ENCODE measurements at places on chromosomes 7 and 10. TPM values are rescaled to one million over a fixed set of nuclear protein-coding genes. Genes with fewer than 3 reads are reported as not detected.

GRCh38 chr10:104735036-104735756, 94.1 kb downstream of the SORCS3 start:
- H3K4me3 ChIP-seq: no peak overlapping the region
- no peaks in the 10 kb centered on the region for H3K36me3 ChIP-seq
- H3K27me3 ChIP-seq: peaks cover 12% of the 10 kb centered on the region
- no peak overlapping the region for H3K27ac ChIP-seq
- DNase-seq: no peak
- no peaks in the 10 kb centered on the region for H3K4me1 ChIP-seq

- peak overlapping the region; percentile 74 for H3K4me3 ChIP-seq
- H3K27me3 ChIP-seq: no peaks in the 10 kb centered on the region
- peaks cover 63% of the 10 kb centered on the region for H3K36me3 ChIP-seq
- peak overlapping the region; percentile 92 for H3K27ac ChIP-seq
- peaks cover 44% of the 10 kb centered on the region for H3K4me1 ChIP-seq
These were observed 6.3 kb upstream of the PILRB start for GRCh38 chr7:100351657-100352058.

- peaks cover 10% of the 10 kb centered on the region for H3K27me3 ChIP-seq
- no peak overlapping the region for H3K4me3 ChIP-seq
- peaks cover 5% of the 10 kb centered on the region for H3K4me1 ChIP-seq
- H3K36me3 ChIP-seq: no peaks in the 10 kb centered on the region
- H3K27ac ChIP-seq: no peak overlapping the region
These were observed 72.4 kb downstream of the AUTS2 start for GRCh38 chr7:69670701-69671100.

GRCh38 chr10:131860806-131861440, 39.9 kb upstream of the PPP2R2D start:
- H3K36me3 ChIP-seq: no peaks in the 10 kb centered on the region
- H3K27me3 ChIP-seq: peaks cover 10% of the 10 kb centered on the region
- no peak for DNase-seq

- H3K4me1 ChIP-seq: peaks cover 16% of the 10 kb centered on the region
- no peaks in the 10 kb centered on the region for H3K27me3 ChIP-seq
- H3K36me3 ChIP-seq: no peaks in the 10 kb centered on the region
These were observed 53.0 kb upstream of the RPA3 start for GRCh38 chr7:7771452-7771851.

- no peak for DNase-seq
- H3K36me3 ChIP-seq: no peaks in the 10 kb centered on the region
- H3K27me3 ChIP-seq: peaks cover 77% of the 10 kb centered on the region
- H3K4me1 ChIP-seq: peaks cover 13% of the 10 kb centered on the region
These were observed 8.0 kb upstream of the CELF2 start for GRCh38 chr10:11009471-11010308.

GRCh38 chr7:13037216-13037615, 349.8 kb downstream of the ARL4A start:
- DNase-seq: no peak
- H3K4me1 ChIP-seq: no peaks in the 10 kb centered on the region
- peaks cover 2% of the 10 kb centered on the region for H3K27me3 ChIP-seq
- no peaks in the 10 kb centered on the region for H3K36me3 ChIP-seq

GRCh38 chr7:74722153-74722552, 51.7 kb upstream of the NCF1 start:
- no peak for DNase-seq
- H3K27ac ChIP-seq: no peak overlapping the region
- H3K4me1 ChIP-seq: peaks cover 6% of the 10 kb centered on the region
- H3K4me3 ChIP-seq: no peak overlapping the region
- H3K27me3 ChIP-seq: no peaks in the 10 kb centered on the region

- no peaks in the 10 kb centered on the region for H3K36me3 ChIP-seq
- peaks cover 31% of the 10 kb centered on the region for H3K27me3 ChIP-seq
- no peak overlapping the region for H3K4me3 ChIP-seq
- peaks cover 44% of the 10 kb centered on the region for H3K4me1 ChIP-seq
- DNase-seq: no peak
- peak overlapping the region; percentile 45 for H3K27ac ChIP-seq
These were observed 4.3 kb upstream of the IL6 start for GRCh38 chr7:22722536-22723180.

DNA sequence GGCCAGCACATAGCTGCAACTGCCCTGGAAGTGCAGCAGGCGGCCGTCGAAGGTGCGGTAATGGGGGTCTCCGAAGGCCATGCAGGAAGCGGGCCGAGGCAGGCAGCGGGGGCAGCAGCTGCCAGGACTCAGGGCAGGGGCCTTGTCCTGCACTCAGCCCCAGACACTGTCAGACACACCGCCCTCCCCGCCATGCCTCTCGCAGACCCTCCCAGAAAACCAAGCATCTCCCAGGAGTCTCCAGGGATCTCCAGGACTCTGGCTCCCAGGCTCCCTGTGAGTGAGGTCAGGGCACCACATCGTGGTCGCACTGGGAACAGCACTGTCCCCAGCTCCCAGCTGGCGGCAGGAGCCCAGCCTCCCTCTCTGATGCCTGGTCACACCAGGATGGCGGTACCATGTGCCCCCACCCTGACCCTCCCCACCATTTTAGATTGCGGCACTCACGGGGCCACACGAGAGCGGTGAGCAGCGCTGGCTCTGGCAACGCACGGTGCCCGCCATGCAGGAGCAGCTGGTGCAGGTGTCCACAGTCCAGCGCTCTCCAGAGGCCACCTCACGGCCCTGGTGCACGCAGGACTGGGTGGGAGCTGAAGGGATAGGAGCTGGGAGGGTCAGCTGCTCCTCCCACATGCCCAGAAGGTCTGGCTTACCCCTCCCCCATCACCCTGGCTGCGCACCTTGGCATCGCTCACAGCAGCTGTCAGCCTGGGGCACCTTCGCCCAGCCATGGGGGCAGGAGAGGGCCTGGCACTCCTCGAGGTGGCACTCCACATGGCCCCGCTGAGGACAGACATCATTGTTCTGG, 17.5 kb downstream of the ATP6V1F start:
- no peak overlapping the region for H3K4me3 ChIP-seq
- peaks cover 20% of the 10 kb centered on the region for H3K4me1 ChIP-seq
- H3K27me3 ChIP-seq: no peaks in the 10 kb centered on the region
- H3K27ac ChIP-seq: no peak overlapping the region
- DNase-seq: no peak

DNA sequence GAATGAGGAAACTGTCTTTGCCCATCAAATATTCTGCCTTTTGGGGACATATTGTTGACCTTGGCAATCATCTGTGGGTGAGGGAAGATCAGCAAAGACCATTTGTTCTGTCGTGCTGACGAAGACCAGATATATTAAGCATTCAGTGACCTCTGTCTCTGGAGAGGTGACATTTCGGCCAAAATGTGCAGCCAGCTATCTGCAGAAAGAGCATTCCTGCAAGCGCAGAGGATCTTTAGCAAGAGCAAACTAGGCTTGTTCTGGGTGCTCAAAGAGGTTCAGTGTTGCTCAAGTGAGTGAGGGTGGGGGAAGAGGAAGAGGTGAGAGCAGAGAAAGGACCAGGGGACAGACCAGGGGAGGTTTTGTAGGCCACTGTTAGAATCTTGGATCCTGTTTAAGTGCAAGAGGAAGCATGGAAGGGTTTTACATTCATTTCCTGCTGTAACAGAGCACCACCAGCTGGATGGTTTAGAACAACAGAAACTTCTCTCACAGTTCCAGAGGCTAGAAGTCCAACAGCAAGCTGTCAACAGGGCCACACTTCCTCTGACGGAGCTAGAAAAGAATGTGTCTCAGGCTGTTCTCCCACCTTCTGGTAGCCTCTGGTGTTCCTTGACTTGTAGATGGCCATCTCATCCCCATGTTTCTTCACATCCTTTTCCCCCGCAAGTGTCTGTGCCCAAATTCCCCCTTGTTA, 11.2 kb downstream of the C10orf120 start:
- H3K4me1 ChIP-seq: no peaks in the 10 kb centered on the region
- no peak for DNase-seq
- H3K27ac ChIP-seq: no peak overlapping the region
- H3K27me3 ChIP-seq: peaks cover 12% of the 10 kb centered on the region
- no peaks in the 10 kb centered on the region for H3K36me3 ChIP-seq

GRCh38 chr10:109317746-109318366, 605.5 kb downstream of the XPNPEP1 start:
- H3K27ac ChIP-seq: no peak overlapping the region
- H3K36me3 ChIP-seq: no peaks in the 10 kb centered on the region
- H3K4me3 ChIP-seq: no peak overlapping the region
- no peaks in the 10 kb centered on the region for H3K27me3 ChIP-seq

GRCh38 chr7:31633467-31633866, 53.5 kb upstream of the PPP1R17 start:
- H3K27me3 ChIP-seq: no peaks in the 10 kb centered on the region
- H3K4me1 ChIP-seq: no peaks in the 10 kb centered on the region
- no peak for DNase-seq
- H3K4me3 ChIP-seq: no peak overlapping the region

- H3K27ac ChIP-seq: peak overlapping the region; percentile 96
- H3K36me3 ChIP-seq: peaks cover 71% of the 10 kb centered on the region
- DNase-seq: no peak
- peaks cover 57% of the 10 kb centered on the region for H3K4me1 ChIP-seq
These were observed 8.0 kb downstream of the SAR1A start for GRCh38 chr10:70162151-70162891.

DNA sequence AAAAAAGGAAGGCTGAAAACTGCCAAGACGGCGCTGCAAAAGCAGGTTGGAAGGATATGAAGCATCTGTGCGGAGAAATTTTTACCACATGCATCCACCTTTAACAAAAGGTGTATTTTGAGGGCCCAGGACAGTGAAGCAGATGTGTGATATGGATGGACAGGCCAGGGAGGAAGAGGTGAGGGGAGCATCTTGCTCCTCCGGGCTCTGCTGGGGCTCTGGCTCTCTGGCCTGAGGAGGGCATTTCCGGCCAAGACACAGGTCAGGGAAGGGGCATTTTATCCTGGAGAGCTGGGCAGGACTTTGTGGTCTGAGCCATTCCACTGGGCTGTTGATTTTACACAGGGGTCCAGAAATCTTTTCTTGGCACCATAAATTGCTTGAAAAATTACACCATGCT, 175.1 kb downstream of the ZMYND11 start:
- no peak overlapping the region for H3K4me3 ChIP-seq
- H3K36me3 ChIP-seq: no peaks in the 10 kb centered on the region
- H3K27ac ChIP-seq: no peak overlapping the region
- H3K27me3 ChIP-seq: no peaks in the 10 kb centered on the region

GRCh38 chr10:381805-382204, 246.6 kb downstream of the ZMYND11 start:
- peaks cover 31% of the 10 kb centered on the region for H3K4me1 ChIP-seq
- peak; percentile 69 for DNase-seq
- peaks cover 6% of the 10 kb centered on the region for H3K36me3 ChIP-seq
- H3K4me3 ChIP-seq: peak overlapping the region; percentile 56

GRCh38 chr10:26485150-26485941, 47.2 kb downstream of the APBB1IP start:
- H3K27ac ChIP-seq: peak overlapping the region; percentile 61
- peaks cover 30% of the 10 kb centered on the region for H3K36me3 ChIP-seq
- H3K4me3 ChIP-seq: no peak overlapping the region
- no peaks in the 10 kb centered on the region for H3K27me3 ChIP-seq

DNA sequence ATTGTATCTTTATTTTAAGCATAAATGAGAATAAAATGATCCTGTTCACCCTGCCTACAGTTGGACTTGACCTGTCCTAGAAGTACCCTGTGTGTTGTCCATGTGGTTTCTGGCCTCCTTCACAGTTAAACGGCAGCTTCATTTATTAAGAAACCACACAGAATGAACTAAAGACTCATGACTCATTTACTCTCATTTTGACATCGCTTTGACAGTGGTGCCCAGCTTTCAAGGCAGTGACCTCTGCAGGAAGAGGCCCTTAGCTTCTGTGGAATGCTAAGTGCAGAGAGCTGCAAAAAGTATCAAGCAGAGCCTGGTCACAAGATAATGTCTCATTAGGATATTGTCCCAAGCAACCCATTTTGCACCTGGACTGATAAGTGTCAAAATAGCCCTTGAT, 93.4 kb downstream of the AVL9 start:
- no peak overlapping the region for H3K4me3 ChIP-seq
- no peaks in the 10 kb centered on the region for H3K27me3 ChIP-seq
- H3K27ac ChIP-seq: peak overlapping the region; percentile 52
- peaks cover 23% of the 10 kb centered on the region for H3K36me3 ChIP-seq
- DNase-seq: no peak

DNA sequence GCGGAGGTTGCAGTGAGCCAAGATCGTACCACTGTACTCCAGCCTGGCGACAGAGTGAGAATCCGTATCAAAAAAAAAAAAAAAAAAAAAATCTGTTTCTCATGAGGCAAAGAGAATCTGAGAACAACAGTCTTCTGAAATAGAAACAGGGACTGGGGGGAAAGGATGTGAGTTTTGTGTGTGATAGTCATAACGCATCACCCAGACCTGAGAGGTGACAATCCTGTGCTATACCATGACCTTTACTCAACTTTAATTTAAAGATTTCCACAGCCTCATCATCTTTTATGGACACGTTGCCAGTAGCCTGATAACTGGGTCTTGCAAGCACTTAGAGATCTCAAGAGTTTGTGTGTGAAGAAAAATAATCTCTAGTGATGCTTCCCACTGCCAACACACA, 2.3 kb downstream of the ATXN7L1 start:
- H3K27ac ChIP-seq: no peak overlapping the region
- DNase-seq: no peak
- no peak overlapping the region for H3K4me3 ChIP-seq

The TMEM213 gene
- total RNA-seq: not detected

The PDIA4 gene
- total RNA-seq: 92.2 TPM

The LRRD1 gene
- total RNA-seq: 0.13 TPM

The STRIP2 gene
- total RNA-seq: 7.1 TPM

The MBL2 gene
- not detected for total RNA-seq

The WAC gene
- total RNA-seq: 126 TPM

The SYCE1 gene
- total RNA-seq: 0.21 TPM

The VWDE gene
- 4.4 TPM for total RNA-seq

The SKIDA1 gene
- total RNA-seq: 0.11 TPM

The GJD4 gene
- total RNA-seq: not detected
